Esophagus mucosa (tissue), 1 donor: ENCODE measurements at places on chromosomes 1 and 21.
A peak's percentile ranks its signal among the peaks of the same experiment; 100 is the strongest.

- no peak for ATAC-seq
These were observed 22.8 kb upstream of the KCNC4 start for GRCh38 chr1:110187139-110187890.

- ATAC-seq: no peak
These were observed 38.3 kb downstream of the USP25 start for GRCh38 chr21:15768045-15768601.

GRCh38 chr1:36613721-36614120 lies 131.0 kb upstream of the CSF3R start:
- no peak for ATAC-seq

GRCh38 chr1:41318135-41318534 lies 43.1 kb upstream of the FOXO6 start:
- ATAC-seq: no peak

GRCh38 chr21:29504751-29505321 lies 206.1 kb downstream of the BACH1 start:
- no peak for ATAC-seq

- peak; percentile 53 for ATAC-seq
These were observed 22.8 kb downstream of the RERE start for GRCh38 chr1:8794605-8795004.

DNA sequence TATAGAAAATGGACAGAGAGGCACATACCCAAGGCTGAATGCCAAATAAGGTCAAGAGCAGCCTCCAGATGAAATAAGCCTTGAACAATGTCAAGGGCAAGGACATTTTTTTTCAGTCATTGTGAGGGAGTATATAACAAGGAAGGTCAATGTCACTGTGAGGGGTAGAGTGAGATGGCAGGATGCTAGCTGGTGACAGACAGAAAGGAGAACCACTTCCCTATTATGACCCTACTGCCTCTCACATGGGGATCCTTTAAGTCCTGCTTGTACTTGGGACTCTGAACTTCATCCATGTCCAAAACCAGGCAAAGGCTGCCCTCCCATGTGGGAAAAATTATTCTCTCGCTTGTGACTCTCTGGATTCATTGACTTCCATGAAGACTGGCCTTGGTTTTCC lies 119.5 kb upstream of the COA6 start:
- no peak for ATAC-seq

- no peak for ATAC-seq
These were observed 74.9 kb downstream of the PUM1 start for GRCh38 chr1:30990591-30990990.

DNA sequence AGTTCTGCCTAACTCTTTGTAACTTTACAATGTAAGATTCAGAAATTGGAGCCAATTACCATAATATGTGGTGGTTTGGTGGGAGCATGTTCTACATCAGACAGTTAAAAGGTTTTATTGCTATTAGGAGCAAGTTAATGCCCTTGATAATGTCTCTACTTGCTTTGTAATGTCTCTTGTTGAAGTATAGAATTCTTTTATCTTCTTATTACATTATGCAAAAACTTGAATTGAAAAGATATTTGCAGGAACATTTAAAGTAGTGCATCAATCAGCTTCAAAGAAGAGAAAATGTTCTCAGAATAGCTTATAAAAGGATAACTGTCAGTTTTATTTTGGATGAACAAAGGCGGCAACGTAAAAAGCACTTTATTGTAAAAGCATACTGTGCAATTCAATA lies 77.8 kb downstream of the RWDD3 start:
- no peak for ATAC-seq

- ATAC-seq: no peak
These were observed 54.6 kb downstream of the MATN1 start for GRCh38 chr1:30668546-30669327.

- no peak for ATAC-seq
These were observed 11.5 kb downstream of the FCRL5 start for GRCh38 chr1:157540852-157541251.

- ATAC-seq: no peak
These were observed 98.7 kb downstream of the OBSCN start for GRCh38 chr1:228306275-228307217.

DNA sequence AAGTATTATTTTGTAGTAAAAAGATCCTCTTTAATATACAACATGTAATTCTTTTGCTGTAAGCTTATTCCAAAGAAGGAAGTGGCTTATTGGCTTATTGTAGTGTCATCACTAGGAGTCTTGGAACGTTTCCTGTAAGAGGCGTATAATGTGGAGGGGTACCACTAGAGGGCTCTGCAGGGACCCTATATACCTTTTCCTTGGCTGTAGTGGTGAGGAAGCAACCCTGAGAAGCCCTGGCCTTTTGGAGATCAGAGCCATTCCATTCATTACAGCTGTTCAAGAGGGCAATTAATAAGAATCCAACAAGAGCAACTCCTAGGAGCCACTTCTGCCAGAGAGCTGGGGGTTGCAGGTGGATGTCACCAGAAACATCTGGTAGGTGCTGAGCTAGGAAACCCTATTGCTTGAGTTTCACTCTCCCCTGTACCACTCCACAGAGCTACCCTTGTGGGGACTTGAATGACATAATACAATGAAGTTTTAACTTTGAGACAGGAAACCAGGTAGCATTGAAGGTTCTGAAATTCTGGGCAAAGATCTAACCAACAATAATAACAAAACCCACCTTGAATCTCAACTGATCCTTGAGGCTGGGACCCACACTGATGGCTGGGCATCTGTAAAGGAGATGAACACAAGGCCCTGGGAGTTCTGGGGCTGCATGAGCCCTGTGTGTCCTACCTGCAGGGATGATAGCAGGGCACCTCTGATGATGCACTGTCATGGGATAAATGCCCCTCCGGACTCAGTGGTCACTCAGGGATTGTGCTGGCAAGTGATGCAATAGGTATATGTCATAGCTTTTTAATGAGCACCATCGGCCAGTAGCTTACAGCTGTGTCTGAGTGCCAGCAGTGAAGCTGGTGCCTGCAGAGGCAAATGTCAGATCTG lies 160.2 kb upstream of the COA6 start:
- peak; percentile 69 for ATAC-seq

GRCh38 chr1:16402742-16403141 lies 34.5 kb downstream of the SPATA21 start:
- ATAC-seq: no peak

- ATAC-seq: no peak
These were observed 31.7 kb upstream of the BACE2 start for GRCh38 chr21:41136286-41136685.

GRCh38 chr1:1441002-1441888 lies 5.8 kb downstream of the VWA1 start:
- ATAC-seq: peak; percentile 64

- ATAC-seq: no peak
These were observed 75.3 kb downstream of the PEX14 start for GRCh38 chr1:10549904-10550664.

DNA sequence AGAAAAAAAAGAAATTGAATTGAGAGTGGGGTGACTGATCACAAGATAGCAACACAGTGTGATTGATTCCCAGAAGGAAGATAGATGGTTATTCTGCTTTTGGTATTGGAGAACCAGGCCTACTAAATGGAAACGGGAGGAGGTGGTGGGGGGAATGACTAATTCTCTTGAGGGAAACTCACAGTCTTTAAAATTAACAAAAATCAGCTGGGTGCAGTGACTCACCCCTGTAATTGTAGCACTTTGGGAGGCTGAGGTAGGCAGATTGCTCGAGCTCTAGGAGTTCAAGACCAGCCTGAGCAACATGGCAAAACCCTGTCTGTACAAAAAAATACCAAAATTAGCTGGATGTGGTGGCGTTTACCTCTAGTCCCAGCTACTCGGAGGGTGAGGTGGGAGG lies 134.6 kb upstream of the PDE4B start:
- ATAC-seq: no peak

- ATAC-seq: no peak
These were observed 2.7 kb downstream of the PDE9A start for GRCh38 chr21:42655796-42656770.

- no peak for ATAC-seq
These were observed 20.7 kb downstream of the PPP1R15B start for GRCh38 chr1:204390751-204391466.

- ATAC-seq: no peak
These were observed 178.6 kb downstream of the GIPC2 start for GRCh38 chr1:78224246-78224785.

- no peak for ATAC-seq
These were observed 18.8 kb upstream of the CASZ1 start for GRCh38 chr1:10814976-10815857.

- no peak for ATAC-seq
These were observed 18.6 kb upstream of the TRAPPC10 start for GRCh38 chr21:43993420-43993934.

DNA sequence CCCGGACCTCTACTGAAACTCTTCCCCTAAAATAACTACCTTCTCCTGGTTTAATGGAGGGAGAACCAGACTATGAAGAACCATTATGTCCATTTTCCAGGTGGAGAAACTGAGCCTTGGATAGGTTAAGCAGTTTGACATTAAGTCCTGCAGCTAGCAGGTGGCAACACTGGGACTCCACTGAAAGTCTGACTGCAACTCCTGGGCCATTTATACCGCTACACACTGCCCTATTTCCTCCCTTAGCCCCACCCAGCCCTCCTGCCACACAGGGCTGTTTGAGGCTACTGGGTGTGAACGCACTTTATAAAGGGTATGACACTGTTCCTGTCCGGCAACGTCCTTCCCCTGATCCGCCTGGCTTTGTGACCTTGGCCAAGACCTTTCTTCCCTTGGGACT lies 511 bp upstream of the INPP5B start:
- peak; percentile 10 for ATAC-seq

DNA sequence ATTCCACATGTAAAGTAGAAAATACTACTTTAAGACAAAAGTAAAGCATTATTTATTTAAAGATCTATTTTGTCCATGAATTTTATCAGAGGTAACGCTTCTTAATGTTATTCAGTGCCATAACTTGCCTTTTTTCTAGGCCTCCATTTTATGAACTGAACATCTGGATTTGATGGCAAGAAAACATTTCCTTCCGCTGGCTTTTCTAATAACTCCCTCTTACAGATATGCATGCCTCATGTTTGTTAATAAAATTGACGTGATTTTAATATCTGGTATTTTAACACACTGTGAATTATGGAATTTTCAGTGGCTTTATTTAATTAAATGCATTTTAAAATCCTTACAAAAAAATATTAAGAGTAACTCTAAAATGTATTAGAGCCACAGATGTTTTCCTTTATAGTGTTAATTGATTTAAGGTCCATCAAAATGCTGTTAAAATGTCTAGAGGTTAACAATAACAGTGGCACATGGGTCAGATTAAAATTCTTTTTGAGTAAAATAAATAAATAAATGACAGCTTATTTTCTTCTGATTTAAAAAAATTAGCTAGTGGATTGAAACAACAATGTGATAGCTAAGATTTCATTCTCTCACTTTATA lies 15.1 kb downstream of the PTPRC start:
- ATAC-seq: no peak

DNA sequence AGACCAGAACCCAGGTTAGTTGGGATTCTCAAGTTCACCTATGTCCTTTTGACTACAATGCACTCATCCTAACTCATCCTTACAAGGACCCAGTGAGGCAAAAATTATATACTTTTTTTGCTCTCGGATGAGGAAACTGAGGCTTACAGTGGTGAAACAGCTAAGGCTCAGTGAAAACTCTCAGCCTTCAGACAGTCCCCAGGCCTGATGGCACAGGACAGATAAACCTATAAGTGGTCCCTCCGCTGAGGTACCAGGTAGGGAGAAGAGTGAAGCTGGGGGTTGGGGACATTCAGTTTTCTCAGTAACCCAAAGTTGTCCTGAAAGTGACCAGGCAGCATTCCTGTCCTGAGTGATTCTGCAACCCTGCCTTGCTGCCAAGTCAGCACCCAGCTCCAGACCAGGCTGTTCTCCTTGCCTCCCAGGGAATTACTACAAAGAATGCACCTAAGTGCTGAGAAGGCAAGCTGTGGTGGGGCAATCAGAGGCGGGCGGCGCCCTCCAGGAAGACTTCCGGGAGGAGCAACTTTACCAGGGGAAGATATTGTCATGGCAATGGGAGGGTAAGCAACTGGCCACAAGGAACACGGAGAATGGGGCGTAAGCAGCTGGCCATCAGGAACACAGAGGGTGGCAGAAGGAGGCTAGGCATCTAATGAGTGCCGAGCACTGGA lies 4.6 kb downstream of the TENT5B start:
- ATAC-seq: peak; percentile 31

GRCh38 chr1:37410105-37410504 lies 64.3 kb upstream of the ZC3H12A start:
- ATAC-seq: no peak

DNA sequence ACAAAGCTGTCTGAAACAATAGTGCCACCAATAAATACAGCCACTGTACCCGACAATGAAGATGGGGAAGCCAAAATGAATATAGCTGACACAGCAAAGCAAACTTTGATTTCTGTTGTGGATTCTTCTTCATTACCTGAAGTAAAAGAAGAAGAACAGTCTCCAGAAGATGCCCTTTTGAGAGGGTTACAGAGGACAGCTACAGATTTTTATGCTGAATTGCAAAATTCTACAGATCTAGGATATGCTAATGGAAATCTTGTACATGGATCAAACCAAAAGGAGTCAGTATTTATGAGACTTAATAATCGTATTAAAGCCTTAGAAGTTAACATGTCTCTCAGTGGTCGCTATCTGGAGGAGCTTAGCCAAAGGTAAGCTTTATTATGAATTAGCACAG lies 56.6 kb downstream of the SUCO start:
- ATAC-seq: no peak

DNA sequence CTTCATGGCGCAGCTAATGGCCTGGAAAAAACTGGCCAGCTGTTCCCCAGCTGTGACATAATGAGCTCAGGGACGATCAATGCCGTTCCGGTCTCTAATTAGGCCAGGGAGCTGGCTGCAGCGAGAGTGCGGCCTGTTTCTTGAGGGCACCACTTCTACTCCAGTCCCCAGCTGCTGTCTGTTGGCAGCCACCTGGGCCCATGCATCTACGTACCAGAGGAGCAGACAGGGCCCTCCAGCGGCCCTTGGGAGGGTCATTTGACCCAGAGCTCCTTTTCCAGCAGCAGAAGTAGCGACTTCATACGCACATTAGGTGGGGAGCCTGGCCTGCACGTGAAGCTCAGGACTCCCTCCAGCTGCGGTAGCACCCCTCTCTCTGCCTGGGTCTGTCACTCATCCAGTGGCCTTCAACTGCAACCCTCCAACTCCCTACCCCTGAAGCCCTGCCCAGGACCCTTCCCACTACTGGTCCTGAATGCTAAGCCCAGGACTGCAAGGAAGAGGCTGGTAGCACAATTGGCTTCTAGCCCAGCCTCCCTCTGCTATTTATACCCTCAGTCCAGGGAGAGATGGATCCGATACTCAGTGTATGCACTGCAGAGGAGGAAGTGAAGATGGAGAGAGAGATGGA lies 9.1 kb upstream of the GPR61 start:
- ATAC-seq: no peak

- ATAC-seq: no peak
These were observed 6.4 kb downstream of the PBX1 start for GRCh38 chr1:164565357-164565756.

GRCh38 chr1:12536023-12536639 lies 81.9 kb downstream of the DHRS3 start:
- ATAC-seq: no peak

DNA sequence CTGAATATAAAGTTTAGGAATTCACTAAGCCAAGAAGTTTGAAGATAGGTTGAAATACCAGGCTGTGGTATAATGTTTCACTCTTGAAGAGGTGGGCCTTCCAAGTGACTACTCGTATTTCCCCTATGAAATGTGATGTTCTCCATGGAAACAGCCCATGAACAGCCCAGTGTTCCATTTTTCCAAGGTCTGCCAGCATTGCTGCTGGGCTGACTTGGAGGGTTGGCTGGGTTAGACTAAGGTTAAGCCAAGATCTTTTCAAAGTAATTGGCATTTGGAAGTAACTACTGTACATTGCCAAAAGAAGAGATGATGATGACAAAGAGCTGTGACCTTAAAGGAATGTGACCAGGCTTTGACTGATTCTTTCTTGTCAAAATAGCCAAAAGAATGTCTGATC lies 73.8 kb downstream of the RPE65 start:
- no peak for ATAC-seq
